Fibroblast of the conjunctiva (primary cell): ENCODE measurements at places on chromosomes 1 and 21.

DNA sequence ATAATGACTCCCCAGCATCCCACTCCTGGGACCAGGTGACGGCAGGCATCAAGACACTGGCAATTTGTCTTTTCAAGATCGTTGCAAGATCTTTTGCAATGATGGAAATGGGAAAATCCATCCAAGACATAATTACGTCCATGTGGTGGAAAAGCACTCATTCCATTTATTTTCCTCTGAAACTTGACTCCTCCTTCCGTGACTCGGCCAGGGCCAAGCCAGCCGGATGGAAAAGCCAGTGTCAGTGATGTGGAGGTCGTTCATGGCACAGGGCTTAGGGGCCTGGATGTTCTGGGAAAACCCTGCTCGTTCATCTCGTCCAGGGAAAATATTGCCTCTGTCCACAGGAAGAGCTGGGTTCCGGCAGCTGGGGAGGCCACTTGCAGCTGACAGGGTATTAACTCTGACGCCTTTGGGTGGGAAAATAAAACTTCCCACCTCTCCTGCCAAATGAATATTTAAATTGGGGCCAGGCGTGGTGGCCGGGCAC is 46.2 kb downstream of the C1orf198 start:
- DNase-seq, result no peak

GRCh38 chr1:180675586-180675985 is 43.8 kb downstream of the XPR1 start:
- no peak for DNase-seq

- DNase-seq, result no peak
Measured at GRCh38 chr1:185957441-185958363, 223.5 kb downstream of the HMCN1 start.

- DNase-seq, result no peak
Measured at GRCh38 chr1:85024736-85025135, 23.6 kb downstream of the MCOLN3 start.

GRCh38 chr1:220391491-220391890 is 119.2 kb upstream of the RAB3GAP2 start:
- no peak for DNase-seq
